ENCODE measurements at places on chromosomes 1 and 21.

DNA sequence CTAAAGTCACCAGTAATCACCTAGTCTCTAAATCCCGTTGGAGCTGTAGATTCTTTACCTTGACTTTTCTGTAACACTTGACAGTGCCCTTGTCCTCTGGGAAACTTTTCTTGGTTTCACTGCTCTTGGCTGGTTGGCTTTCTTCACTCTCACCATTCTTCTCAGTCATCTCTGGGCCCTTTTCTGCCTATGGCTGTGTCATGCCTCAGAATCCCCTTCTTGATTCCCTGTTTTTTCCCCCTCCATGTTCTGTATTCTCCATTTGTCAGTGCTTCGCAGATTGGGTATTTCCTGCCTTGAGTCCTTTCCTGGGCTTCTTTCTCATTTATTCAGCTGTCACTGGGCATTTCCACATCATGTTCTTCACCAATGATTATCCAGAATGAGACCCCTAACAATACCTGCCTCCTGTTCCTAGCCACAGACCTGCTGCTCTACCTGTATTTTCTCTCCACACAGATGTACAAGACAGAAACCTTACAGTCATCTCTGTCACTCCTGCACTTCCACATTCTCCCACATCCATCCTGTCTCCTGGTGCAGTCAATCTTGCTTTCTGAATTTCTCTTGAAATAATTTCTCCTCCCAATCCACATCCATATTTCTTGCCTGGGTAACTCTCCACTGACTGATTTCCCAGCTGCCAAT, 14.7 kb downstream of the UCK2 start:
- no peak for DNase-seq

DNA sequence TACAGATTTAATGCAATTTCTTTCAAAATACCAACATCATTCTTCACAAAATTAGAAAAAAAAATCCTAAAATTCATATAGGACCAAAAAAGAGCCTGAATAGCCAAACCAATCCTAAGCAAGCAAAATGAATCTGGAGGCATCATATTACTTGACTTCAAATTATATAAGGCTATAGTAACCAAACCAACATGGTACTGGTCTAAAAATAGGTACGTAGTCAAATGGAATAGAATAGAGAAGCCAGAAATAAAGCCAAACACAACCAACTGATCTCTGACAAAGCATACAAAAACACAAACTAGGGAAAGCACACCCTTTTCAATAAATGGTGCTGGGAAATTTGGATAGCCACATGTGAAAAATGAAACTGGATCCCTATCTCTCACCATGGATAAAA, 112.3 kb upstream of the TSPAN2 start:
- no peak for DNase-seq

- DNase-seq = no peak
These were observed 11.5 kb upstream of the RGS1 start for GRCh38 chr1:192564099-192564498.

DNA sequence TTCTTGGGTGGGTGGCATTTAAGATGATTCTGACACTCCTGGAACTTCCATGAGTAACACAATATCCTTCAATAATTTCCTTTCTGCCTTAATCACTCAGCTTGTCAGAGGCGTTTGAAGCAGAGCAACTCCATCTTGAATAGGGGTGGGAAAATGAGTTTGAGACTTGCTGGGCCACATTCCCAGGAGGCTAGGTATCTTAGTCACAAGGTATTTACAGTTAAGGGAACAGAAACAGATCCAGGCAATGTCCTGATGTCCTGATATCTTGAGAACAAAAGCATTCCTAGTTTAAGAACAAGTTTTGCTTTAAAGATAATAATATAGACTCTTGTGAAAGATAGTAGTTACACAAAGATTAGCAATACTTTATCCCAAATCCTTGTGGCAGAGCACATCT, 76.6 kb upstream of the KIAA0040 start:
- DNase-seq = no peak

DNA sequence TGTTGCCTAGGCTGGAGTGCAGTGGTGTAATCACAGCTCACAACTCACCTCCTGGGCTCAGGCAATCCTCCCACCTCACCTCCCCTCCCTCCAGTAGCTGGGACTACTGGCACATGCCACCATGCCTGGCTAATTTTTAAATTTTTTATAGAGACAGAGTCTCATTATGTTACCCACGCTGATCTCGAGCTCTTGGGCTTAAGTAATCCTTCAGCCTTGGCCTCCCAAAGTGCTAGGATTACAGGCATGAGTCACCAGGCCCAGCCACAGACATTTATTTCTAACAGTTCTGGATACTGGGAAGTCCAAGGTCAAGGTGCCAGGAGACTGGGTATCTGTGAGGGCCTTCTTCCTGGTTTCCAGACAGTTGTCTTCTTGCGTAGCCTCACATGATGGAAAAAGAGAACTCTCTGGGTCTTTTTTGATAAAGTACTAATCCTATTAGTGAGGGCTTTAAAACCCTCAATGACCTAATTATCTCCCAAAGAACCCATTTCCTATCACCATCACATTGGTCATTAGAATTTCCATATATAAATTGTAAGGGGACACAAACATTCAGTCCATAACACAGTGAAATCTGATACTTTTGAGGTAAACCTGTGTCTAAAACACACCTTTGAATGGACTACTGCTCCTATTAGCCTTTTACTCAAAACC, 67.9 kb downstream of the PHACTR4 start:
- DNase-seq = no peak

- DNase-seq = no peak
These were observed at the start of gene HCRTR1 for GRCh38 chr1:31617218-31617915. Gene HCRTR1, plus strand, starts transcription at chr1:31617689. Its CDS starts 1,504 bp downstream, at chr1:31619193.

DNA sequence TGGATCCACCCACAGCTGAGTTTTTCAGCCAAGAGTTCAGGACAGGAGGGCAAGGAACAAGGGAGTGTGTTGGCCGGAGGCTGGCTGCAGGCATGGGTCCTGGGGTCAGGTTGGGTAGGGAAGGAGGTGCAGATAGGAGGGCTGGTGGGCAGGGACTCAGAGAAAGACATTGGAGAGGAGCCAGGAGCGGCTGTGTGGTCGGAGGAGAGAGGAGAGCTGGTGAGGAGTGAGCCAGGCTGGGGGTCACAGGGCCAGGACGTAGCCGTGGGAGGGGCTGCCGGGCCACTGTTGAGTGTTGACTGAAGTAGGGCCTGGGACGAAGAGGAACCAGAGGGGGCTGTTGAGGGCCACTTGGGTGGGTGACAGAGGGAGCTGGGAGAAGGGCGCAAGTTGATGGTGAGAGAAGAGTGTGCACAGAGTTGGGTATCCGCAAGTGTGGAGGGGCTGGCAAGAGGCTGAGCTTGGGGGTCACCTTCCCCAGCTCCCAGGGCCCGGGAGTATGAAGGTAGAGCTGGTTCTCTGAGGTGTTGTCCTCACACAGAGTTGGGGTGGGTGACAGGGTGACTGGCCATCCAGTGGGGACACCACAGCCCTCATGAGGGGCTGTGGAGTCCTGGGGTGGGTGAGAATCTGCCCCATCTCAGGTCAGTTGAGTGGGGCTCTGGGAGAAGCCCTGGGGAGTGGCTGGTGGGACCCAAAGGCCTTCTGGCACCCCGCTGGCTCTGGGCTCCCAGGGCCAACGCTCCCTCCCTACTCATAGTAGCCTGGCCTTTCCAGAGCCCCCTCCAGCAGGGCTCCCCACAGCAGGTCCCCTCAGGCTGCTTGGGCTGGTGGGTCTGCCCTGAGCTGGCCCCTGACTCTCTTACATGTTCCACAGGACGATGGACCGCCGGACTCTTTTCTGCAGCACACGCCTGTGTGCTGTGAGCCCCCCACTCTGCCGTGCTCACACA, 21.9 kb downstream of the PODN start:
- DNase-seq = no peak

DNA sequence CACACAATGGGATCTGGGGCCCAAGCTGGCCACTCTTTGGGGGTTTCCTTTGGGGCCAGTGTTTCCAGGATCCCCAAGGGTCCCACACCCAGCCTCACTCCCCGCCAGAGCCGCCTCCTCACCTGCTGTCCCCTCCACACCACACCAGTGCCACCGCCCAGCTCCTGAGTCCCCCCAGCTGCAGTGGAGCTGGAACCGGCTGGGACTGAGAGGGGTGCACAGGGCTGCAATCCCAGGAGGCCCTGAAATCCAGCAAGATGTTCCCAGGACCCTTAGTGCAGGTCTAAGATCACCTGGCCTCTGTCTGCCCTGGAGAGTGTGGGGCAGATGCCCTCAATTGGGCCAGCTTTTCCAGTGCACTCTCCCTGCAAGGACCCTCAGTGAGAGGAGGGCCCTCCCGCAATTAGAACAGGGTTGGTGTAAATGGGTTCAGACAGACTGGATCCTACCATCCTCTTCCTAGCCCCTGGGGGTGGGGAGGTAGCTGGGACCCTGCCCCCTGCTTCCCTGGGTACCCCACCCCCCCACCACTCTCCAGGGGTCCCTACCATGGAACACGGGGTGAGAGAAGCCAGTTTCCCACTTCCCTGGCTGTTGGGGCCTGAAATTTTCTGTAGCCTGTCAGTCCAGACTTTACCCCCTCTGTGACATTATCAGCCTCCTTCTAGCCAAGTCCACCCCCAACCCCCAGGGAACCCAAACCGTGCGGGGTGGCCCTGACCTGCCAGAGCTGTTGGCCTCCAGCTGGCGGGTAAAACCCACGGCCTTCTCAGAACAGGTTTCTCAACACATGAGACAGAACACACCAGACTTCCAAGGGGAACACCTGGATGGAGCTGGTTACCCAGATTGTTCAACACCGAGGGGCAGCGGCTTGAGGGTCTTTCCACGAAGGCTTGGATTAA, 7.0 kb downstream of the KRTAP10-12 start:
- DNase-seq = no peak

GRCh38 chr1:154748405-154748775, 121.7 kb downstream of the KCNN3 start:
- no peak for DNase-seq

DNA sequence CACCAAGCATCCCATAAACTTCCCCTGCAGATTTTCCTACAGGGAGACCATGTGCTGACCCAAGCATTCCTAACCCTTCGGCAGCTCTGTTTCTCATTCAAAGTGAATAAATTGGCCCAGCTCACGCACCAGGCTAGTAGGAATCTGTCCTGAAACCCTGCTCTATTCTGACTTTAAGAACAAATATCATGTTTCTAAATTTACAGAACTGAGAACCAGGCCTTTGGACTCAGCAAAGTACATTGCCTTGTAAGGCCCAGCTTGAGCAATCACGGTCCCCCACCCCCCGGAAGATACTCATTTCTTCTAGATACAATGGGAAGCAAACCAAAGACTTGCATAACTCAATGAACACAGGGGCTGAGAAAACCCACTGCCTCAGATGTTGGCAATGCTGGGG, 160.1 kb upstream of the NFIA start:
- no peak for DNase-seq

Data from activated T-cell treated with anti-CD3 and anti-CD28 coated beads, Interleukin-2, amount 50 U/mL, for 1 hour (primary cell).